MCF 10A (cell line): ENCODE measurements at places on chromosomes 2 and 18.

- DNase-seq = peak; percentile 87
Measured at GRCh38 chr2:127100251-127101047, 6.5 kb downstream of the BIN1 start.

DNA sequence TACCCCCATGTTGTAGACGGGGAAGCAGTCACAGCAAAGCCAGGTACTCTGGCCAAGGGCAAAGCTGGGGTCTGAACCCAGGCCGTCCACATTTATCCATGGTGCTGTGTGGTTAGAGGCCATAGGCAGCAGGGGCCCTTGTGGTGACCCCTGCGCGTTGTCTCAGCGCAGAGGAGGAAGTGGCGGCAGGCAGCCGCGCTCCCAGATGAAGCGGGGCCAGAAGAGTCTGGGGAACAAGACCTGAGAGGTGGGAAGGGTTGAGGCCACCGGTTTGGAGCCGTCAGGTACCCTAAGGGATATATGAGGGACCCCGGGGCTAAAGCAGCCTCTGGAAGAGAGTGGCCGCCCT, 770 bp downstream of the ZNF396 start:
- no peak for DNase-seq

- no peak for DNase-seq
Measured at GRCh38 chr18:12317664-12318333, 9.8 kb downstream of the TUBB6 start.

DNA sequence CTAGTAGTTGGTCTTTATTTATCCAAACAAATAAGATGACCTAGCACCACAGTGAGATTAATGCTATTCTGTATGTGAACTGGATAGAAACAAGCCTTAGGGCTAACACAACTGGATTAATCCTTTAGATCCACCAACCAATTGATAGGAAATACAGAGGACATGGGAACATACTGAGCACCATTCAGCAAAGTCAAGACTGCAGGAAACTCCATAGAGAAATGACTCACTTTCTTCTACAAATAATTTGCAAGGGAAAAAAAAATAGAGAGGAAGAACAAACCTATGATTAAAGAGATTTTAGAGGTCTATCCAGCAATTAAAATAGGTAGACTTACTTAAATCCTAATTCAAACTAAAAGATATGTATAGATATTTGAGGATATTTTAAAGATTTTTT, 23.9 kb downstream of the WDFY1 start:
- DNase-seq = no peak

DNA sequence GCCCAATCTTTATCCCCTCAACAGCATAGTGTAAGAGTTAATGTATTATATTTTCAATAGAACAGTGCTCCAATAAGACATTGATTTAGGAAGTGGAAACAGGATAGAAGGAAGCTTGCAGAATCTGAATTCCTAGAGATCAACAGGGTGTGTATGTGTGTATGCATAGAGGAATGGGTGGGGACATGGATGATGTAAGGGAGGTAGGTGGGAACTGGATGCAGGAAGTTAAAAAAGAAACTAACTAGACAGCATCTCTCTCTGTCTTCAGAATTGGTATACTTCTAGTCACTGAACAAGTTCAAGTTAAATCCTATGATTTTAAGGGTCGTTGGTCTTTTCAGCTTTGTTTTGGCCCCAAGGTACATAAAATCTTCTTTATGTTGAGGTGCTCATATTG, 196.6 kb downstream of the PMAIP1 start:
- no peak for DNase-seq

DNA sequence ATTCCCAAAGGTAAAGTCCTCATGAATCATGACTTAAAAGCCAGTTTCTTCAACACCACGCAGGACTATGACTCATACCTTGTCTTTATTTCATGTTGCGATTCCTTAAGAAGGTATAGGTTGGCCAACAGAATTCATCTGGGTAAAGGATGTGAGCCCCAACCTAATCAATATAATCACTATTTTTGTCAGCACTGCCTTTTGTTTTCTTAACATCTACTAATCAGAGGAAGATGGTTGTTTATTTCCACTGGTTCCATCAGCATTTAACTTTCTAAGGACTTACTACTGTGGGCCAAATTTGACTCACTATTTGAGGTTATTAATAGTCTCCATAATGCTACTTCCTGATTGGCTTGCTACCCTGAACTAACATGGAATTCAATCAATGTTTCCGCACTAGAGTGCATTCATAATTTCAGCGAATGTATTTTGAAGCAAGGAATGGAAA, 78.6 kb downstream of the SCG2 start:
- peak; percentile 63 for DNase-seq

DNA sequence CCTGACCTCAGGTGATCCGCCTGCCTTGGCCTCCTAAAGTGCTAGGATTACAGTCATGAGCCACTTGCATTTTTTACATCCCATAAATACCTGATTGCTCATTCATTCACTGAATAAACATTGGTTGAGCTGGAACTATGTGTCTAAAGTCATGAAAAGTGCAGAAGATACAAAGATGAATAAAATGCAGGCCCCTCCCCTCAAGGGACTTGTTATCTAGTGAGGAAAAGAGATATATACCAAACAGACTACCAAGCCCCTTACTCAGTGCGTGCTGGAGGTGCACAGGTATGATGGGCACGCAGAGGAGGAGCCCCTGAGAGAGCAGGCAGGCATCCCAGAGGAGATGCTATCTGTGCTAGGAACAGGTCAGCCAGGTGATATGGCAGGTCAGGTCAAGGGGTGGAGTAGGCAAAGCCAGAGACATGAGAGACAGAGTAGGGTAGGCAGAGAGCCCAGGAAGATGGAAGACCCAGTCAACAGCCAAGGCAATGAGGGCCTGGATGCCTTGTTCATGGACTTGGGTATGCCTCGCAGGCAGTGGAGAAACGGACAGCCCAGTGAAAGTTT, 7.7 kb downstream of the FHL2 start:
- no peak for DNase-seq

DNA sequence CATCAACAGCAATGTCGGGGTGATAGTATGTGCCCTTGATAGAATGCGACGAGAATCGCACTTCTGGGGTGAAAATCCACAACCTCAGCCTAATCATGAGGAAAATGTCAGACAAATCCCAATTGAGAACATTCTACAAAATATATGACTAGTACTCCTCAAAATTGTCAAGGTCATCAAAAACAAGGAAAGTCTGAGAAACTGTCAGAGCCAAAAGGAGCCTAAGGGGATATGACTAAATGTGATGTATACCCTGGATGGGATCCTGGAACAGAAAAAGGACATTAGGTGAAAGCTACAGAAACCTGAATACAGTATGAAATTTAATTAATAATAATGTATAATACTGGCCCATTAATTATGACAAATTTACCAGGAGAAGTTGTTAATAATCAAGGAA, 7.6 kb upstream of the CACNB4 start:
- peak; percentile 40 for DNase-seq

DNA sequence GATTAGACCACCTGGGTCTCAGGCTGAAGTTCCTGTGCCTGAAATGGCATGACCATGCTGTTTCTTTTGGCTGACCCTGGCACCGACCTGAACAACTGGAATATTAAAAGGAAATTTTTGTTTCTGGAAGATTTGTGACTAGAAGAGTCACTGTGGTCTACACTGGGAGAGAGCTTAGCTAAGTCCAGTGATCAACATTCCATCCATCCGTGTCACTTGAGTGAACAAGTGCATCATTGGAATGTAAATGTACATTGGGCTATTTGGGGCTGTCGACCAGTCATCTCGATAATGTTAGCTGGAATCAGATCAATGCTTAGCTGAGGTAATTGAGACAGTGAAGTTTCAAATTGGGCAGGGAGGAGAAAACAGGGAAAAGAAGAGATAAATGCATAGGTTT, 95.4 kb upstream of the CCDC85A start:
- no peak for DNase-seq

GRCh38 chr2:74939919-74940812, 18.3 kb upstream of the POLE4 start:
- no peak for DNase-seq

- no peak for DNase-seq
Measured at GRCh38 chr2:233264667-233265066, 13.2 kb downstream of the ATG16L1 start.

DNA sequence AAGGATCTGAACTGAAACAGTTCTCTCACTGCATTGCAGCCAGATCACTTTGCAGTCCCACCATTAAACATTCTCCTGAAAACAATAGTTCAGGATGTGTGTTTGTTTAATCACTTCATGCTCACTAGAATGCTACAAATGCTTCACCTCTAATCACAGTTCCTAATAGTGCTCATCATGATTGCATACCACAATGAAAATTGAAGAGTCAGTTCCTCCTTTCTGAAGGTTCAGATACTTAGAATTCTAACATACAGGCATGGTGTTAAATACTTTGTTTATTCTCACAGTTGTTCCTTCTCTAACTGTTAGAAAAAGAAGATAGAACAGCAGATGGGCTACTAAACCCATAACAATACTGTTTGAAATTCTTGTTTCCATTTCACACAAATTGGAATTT, 622.3 kb upstream of the ACVR2A start:
- no peak for DNase-seq

- no peak for DNase-seq
Measured at GRCh38 chr18:50638884-50639420, 79.1 kb downstream of the MAPK4 start.

GRCh38 chr2:39697454-39697853, 31.7 kb downstream of the TMEM178A start:
- DNase-seq = no peak

GRCh38 chr2:133515271-133515670, 53.0 kb downstream of the NCKAP5 start:
- no peak for DNase-seq

GRCh38 chr18:77059294-77059916, 73.2 kb downstream of the MBP start:
- peak; percentile 71 for DNase-seq

- no peak for DNase-seq
Measured at GRCh38 chr2:173054466-173054865, 21.2 kb upstream of the MAP3K20 start.

DNA sequence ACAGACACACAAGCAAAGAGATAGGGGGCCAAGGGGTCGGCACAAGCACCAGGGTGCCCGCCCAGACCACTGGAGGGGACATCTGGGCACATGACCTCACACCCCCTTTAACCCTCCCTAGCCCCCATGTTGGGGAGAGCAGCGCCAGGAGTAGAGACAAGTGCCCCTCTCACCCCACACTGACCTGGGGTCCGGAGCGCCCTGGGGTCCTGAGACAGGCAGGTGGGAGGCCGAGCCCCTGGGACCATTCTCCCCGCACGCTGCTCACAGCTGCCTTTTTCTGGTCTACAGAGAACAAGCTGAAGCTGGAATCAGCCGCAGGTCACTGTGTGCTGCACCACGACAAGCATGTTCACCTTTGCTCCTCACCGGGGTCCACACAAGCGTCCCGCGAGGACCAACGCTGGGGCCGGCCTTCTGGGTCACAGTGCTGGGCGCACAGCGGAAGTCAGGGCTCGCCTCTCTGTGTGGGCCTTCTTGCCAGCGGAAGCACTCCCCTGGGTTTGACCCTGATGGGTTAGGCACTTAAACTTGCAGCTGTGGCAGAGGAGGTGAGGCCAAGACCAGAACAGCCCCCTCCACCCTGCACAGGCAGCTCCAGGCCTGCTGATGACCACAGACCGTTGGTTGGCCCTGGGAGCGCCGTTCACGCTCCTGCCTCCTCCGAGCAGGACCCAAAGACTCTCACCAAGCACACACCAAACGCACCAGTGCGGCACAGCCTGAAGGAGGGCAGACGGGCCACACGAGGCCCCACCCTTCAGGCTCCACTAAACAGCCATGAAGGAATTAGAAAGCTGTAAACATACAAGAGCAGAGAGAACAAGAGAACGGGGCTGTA, 275.3 kb downstream of the EIPR1 start:
- DNase-seq = no peak

GRCh38 chr2:6945087-6945813, 28.0 kb downstream of the RNF144A start:
- no peak for DNase-seq

- no peak for DNase-seq
Measured at GRCh38 chr2:215358312-215358845, 46.5 kb downstream of the ATIC start.

DNA sequence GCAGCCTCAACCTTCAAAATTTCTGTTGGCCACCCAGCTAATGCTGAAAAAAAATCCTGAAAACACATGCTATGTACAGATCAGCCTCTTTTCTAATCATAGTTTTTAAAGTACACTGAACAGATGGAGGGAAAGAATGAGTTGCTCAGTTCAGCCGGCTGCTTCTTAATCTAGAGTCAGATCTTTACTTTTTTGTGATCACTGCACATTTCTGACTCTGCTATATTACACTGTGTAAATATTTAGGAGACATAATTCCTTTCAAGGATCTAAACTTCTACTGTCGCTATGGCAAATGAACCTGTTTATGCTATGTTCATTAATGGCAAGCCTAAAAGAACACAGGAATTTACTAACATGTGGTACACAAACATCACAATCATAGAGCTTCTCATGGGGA, 114.2 kb downstream of the SRBD1 start:
- DNase-seq = no peak

- DNase-seq = no peak
Measured at GRCh38 chr2:208620487-208620978, 213.9 kb downstream of the PTH2R start.

- peak; percentile 56 for DNase-seq
Measured at GRCh38 chr2:169705927-169706326, 11.7 kb downstream of the PHOSPHO2 start.
